ENCODE measurements at places on chromosomes 4 and X.

- DNase-seq = no peak
Measured at GRCh38 chrX:19343085-19343534, 617 bp upstream of the PDHA1 start.

DNA sequence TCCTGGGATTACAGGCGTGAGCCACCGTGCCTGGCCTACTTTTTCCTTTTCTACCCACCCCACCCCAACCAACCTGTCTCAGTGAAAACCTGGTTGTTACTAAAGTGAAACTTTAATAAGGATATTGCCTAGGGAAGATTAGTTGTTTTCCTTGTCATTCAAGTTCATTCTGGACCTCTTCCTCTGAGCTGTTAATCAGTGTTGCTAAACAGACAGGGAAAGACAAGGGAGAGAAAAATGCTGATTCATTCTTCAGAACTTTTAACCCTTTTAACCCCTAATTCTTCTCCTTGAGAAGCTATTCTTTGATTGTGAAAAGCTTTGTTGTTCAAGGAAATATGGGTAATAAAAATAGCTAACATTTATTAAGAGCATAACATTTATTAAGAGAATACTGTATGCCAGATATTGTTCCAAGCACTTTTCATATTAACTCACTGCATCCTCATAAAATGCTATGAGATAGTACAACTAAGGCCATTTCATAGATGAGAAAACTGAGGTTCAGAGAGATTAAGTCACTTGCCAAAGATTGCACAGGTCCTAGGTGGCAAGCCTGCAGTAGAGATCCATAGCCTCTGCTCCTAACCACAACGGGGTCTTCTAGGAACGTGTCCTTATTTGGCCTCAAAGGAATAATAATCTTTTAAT is 34.8 kb downstream of the OSTC start:
- no peak for DNase-seq

DNA sequence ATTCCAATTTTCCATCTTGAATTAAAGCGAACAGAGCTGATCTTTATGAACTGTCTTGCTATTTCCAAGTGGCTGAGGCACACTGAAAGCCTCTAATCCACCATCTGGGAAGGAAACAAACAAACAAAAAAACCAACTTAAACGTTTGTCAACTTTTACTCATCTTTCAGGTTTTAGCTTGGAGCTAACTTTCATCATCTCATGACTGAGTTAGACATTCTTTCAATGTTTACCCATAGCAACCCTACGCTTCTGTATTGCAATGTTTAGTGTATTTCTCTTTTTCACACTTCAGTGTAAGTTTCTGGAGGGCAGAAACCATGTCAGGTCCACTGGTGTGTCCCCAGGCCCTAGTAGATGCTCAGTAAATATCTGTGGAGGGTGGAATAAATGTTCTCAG is 343.8 kb downstream of the GBA3 start:
- no peak for DNase-seq

DNA sequence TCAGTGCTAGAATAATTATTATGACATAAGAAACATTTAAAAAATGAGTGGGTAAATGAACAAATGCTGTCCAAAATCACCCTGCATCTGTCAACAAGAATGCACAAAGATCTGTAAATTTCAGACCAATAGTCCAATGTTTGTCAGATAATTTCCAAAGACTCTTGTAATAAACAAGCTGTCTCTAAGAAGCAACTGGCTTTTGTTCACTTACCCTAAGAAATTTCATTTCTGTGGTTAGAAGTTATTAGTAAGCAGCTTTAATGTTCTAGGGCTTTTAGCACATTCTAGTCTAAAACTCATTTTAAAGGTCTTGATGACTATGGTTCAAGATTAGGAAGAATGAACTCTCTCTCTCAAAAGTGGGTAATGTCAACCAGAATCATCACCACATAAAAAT is 560.3 kb upstream of the SMIM31 start:
- DNase-seq = no peak

GRCh38 chr4:7705593-7705992 is 234.1 kb downstream of the AFAP1 start:
- no peak for DNase-seq
